Right renal cortex interstitium (tissue), 3 donors: ENCODE measurements at places on chromosomes 3 and 15.

- no peak for DNase-seq
These were observed 1.8 kb downstream of the ONECUT1 start for GRCh38 chr15:52788099-52788986.

GRCh38 chr3:188294113-188294512 is 140.2 kb downstream of the LPP start:
- no peak for DNase-seq

DNA sequence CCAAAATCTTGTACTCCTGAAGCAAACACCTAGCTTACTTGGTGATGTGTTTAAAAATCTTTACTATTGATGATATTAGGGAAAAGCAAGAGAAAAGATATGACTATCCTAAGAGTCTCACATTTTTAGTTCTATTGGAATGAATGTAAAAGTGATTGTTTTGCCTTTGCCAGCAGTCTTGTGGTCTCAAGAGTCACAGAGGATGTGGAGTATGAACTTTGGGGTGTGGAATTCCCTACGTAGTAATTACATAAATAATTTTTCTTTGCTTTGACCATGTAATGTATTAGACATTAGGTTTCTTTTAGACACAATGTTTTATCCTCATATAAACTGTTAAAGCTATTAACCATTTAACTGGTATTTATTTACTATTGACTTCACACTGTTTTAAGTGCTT is 387.6 kb downstream of the NAALADL2 start:
- no peak for DNase-seq

- no peak for DNase-seq
These were observed 54.4 kb upstream of the EHHADH start for GRCh38 chr3:185308126-185308754.

DNA sequence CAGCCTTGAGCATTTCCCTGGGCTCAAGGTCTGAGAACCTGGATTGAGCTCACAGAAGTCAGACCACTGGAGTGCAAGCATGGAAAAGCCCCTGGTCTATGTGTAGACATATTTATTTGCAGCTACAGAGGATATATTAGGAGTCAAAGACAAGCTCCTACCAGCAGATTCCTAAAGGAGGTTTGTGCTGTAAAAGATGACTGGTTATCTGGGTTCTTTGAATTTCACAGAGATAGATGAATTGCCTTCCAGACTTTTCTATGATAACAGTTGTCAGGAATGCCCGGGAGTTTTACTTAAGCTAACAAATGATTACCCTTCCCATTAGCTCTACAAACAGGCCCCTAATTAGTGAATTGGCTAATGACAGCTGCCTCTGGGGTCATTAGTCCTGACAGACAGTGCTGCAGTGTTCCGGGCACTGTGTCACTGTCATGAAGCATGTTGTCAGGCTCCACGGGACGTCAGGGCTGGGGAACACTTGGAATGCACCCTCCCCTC is 48.8 kb upstream of the PLXNA1 start:
- DNase-seq: peak; percentile 54

DNA sequence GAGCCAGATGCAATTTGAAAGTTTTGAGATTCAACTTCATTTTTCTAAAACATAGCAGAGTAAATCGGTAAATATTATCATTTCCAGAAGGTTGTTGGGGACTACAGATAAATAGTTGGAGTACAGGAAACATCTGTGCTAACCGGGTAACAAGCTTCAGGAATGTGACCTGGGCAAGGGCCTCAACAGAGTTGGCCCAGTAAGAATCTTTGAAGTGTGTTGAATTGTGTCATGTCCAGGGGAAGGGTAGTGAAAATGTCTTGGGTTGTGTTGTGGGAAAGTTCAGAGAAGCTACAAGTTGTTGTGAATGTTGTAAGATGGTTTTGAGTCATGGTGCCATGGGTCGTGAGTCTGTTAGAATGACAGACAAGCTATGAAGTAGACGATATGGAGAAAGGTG is 35.7 kb downstream of the SQOR start:
- DNase-seq: no peak

- no peak for DNase-seq
These were observed 77.6 kb downstream of the EDEM1 start for GRCh38 chr3:5264896-5265770.
